Right lung (tissue), 10 donors: ENCODE measurements at places on chromosomes 3 and 15.

GRCh38 chr3:177229791-177230190 is 32.5 kb upstream of the TBL1XR1 start:
- peak; percentile 65 for DNase-seq

- no peak for DNase-seq
These were observed 4.3 kb downstream of the RNU6-1 start for GRCh38 chr15:67835297-67836133.

DNA sequence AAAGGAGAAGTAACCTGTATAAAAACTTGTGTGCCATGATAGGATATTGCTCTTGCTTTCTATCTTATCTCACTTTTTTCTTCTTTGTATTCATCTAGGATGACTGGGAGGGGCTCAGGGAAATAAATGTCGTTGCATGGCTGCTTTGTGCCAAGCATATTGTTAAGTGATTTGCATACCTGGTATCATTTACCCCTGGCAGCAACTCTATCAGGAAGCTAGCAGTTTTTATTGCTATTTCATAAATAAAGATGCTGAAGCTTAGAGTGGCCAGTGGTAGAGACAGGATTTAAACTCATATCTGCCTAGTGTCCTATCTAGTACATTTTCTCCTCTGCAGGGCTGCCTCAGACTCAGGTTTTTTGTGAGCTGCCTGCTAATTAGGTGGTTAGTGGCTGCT is 253.3 kb downstream of the PTPRG start:
- DNase-seq, result no peak

GRCh38 chr15:35932531-35932930 is 386.6 kb upstream of the DPH6 start:
- no peak for DNase-seq

GRCh38 chr3:420584-420983 is 224.0 kb downstream of the CHL1 start:
- DNase-seq, result no peak

GRCh38 chr3:14335774-14336748 is 66.3 kb upstream of the SLC6A6 start:
- DNase-seq, result no peak

GRCh38 chr15:56353119-56353518 is 12.1 kb upstream of the TEX9 start:
- DNase-seq, result no peak

GRCh38 chr15:90838139-90838538 is 30.2 kb upstream of the FURIN start:
- no peak for DNase-seq

GRCh38 chr3:160451602-160452001 is 2.0 kb upstream of the TRIM59 start:
- DNase-seq, result no peak

DNA sequence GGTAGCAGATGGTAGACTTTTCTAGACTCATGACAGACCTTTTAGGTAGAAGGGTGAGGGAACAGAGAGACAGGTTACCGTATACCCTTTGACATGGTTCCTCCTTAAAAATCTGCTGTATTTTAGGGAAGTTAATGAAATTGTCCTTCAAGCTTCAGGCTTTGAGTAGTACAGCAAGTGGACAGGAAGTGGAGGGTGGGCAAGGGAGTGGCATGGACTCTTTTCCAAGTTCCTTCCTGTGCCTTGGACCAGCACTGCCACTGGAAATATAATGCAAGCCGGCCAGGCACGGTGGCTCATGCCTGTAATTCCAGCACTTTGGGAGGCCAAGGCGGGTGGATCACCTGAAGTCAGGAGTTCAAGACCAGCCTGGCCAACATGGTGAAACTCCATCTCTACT is 156.1 kb upstream of the LRRFIP2 start:
- no peak for DNase-seq

DNA sequence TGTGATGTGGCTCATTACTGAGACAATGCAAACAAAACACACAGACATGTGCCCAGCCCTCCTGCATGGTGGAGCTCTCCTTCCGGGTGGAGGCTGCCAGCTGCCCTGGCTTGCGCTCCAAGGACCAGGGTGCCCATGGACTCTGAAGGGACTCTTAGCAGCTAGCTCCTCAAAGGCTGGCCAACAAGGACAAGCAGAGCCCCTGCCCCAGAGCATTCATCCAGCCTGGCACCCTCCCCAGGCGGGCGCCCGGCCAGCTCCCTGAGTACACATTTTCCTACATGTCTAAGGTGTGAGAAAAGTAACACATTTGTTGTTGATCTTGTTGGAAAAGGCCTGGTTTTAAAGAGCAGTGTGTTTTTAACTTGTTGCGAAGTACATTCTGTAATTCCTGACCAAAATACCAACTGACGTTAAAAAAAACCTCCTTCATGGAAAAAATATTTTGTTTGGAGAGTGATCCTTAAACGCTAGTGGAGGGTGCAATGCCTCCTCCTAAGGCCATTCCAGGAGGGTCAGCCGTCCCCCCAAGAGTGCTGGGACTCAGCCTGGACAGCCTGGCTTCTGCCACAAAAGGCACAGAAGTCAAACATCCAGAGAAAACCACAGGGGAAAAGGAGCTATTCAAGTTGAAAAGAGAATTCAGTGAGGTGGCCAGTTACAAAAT is 86.9 kb downstream of the KLF15 start:
- DNase-seq, result peak; percentile 86

DNA sequence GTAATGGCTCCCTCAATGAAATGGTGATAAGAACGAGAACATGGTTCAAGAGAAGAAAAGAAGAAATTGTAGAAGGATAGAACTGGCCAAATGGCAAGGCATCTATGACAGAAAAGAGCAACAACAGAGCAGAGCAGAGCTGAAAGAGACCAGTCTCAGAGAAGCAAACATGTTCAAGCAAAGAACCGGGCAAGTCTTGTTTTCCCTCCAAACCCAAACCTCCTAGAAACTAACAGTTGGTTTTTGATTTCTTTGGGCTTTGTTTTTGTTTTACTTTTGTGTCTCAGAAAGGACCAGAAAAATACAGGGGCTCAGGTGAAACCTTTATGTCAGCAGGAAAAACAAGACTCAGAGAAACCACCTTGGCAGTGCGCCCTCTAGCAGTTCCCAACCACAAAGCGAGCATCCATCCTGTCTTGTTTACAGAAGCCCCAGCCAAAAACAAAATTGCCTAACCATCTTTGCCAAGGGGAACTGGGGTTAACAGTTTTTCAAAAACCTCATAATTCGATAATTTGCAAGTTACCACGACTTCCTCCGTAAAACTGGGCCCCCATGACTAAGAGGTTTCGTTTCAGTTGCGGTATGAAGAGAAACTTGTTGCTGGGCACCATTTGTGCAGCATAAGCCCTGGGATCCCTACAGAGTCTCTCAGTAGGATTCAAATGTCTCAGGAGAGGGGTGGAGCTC is 159.2 kb upstream of the SLC24A5 start:
- no peak for DNase-seq

GRCh38 chr15:69780981-69781380 is 316.7 kb downstream of the TLE3 start:
- DNase-seq, result no peak
